ENCODE measurements at places on chromosomes 2 and 18.
A peak's percentile ranks its signal among the peaks of the same experiment; 100 is the strongest.

DNA sequence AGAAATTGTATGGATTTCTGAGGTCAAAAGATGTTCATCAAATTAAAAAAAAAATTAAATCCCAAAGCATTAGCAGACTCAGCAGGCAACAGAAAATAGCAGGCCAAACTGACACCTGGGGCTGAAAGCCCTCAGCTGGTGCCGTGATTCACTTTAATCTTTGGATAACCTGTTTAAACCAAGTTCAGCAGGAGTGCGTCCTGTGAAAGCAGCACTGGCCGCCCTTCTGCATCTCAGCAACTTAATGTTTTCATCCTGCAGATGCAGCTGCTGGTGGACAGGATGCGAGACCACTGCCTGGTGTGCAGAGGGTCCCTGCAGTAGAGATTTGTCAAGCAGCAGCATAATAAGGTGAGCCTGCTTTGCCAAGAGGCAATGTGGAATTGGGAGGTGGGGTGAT lies 41.2 kb downstream of the CCDC68 start:
- DNase-seq, result no peak

DNA sequence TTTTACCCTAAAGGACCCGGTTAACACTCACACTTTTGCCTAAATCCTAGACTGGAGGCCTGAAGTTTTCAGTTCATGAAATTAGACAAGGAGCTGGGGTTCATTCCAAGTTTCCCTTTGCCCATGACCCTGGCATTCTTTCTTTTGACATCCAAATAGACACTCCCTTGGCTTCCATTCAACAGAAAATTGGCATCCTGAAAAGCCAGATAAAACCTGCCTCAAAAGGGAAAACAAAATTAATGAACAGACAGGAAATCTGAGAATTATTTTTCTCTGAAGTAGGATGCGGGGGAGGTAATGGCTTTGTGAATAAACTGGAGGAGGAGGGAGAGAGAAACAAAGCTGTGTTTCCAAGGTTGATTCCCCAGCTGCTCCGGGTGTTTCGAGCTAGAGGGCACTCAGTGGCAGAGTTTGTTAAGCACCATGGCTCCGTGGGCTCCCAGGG lies 41.0 kb downstream of the SPP2 start:
- no peak for DNase-seq

GRCh38 chr2:240461471-240462072 lies 26.1 kb downstream of the GPC1 start:
- DNase-seq, result no peak

- no peak for DNase-seq
These were observed 286.6 kb downstream of the DPP10 start for GRCh38 chr2:114729026-114729425.

DNA sequence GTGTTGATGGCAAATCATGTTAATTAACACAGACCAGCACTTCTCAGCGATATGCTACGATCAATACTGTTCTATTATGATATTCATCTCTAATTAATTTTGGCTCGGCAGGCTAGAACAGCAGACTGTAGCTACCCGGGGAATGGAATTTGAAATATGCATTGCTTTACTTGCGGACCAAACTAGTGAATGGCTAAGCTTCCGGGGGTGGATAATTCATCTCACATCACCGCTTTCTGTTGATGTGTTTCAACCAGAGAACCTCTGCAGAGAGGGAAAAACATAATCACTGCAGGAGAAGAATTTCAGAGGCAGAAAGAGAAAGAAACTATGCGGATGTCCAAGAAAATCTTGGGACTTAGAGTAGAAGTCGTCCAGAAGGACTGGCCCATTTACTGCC lies 490.9 kb downstream of the STK39 start:
- DNase-seq, result no peak

- no peak for DNase-seq
These were observed 98.0 kb upstream of the CXCR4 start for GRCh38 chr2:136215908-136216472.

GRCh38 chr2:43333656-43334144 lies 107.3 kb upstream of the ZFP36L2 start:
- DNase-seq, result no peak

DNA sequence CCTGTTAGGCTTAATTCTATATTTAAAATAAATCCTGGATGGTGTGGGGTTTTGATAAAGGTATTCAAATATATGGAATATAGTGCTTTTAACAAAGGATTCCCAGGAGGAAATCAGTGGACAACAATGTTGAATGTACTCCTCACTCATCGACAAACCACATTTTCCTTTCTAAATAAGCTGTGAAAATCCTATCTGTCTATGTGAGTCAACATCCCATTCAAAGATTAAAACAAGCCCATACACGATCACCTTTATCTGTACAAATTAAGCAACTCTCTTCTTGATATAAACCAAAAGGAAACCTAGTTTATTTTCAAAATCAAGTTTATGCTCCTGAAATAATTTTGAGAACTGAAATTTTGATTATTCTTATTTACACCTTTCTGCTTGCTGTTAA lies 153.4 kb downstream of the ERBB4 start:
- no peak for DNase-seq

DNA sequence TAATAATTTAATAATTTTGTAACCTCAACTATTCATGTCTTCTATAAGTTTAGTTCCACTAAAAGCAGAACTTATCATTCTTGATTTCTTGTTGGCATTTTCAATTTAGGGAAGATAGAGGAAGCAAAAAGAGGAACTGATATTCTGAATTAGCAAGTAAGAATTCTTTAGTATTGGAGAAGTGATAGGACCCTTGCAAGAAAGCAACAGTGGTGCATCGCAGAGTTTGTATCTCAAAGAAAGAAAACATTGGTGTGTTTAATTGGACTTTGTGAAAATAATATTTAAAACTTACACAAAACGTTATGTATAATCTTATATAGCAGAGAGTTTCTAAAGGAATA lies 36.5 kb upstream of the TNFRSF11A start:
- DNase-seq, result no peak

GRCh38 chr2:230944757-230945372 lies 19.8 kb upstream of the GPR55 start:
- no peak for DNase-seq

DNA sequence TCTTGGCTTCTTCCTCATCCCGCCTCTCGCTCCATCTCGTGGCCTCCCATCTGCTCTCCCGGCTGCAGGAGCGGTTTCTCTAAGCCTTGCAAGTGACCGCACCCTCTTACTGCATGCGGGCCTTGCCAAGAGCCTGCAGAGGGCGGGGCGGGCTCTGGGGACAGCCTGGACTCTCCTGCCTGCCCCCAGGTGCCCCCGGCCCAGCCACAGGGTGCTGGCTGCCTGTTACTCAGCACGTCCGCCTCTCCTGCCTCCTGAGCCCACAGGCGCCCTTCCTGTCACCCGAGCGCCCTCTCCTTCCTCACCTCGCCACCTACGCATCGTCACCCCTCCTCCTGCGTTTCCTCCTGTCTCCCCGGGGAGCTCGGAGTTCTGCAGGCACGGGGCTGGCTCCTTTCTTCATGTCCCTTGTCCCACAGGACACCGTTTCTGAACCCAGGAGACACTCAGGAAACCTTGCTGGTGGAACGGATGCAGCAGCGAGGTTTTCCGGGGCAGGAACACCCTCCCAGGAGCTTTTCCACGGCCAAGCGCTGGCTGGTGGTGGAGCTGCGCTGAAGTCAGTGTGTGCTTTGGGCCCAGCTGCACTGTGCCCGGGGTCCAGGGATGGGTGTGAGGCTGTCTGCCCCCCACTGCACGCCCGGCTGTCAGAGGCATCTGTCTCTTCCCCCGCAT lies 28.5 kb downstream of the HPCAL1 start:
- no peak for DNase-seq

- no peak for DNase-seq
These were observed 988.2 kb downstream of the SUCLG1 start for GRCh38 chr2:83470928-83471327.

DNA sequence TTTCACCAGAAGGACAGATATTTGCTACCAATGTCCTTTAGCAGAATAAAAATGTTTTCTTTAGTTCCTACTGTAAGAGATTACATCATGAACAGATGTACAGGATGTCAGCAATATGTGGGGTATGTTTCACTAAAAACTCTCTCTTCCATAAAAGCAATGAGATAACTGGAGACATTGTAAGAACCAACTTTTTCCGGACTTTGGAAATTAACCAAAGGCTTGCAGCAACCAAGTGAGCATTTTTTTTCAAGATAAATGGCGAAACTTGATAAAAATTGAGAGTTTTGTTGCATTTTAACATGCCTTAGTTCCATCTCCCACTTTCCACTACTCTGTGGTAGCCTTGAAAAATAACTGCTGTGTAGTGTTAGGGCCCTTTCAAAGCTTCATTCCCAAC lies 429.8 kb upstream of the CDH2 start:
- no peak for DNase-seq

DNA sequence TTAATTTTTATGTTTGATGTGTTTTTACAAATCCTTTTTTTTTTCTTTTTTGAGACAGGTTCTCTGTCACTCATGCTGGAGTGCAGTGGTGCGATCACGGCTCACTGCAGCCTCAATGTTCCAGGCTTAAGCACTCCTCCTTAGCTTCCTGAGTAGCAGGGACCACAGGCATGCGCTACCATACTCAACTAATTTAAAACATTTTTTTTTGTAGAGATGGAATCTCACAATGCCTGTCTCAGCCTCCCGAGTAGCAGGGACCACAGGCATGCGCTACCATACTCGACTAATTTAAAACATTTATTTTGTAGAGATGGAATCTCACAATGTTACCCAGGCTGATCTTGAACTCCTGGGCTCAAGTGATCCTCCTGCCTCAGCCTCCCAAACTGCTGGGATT lies 3.2 kb downstream of the NOTO start:
- no peak for DNase-seq

DNA sequence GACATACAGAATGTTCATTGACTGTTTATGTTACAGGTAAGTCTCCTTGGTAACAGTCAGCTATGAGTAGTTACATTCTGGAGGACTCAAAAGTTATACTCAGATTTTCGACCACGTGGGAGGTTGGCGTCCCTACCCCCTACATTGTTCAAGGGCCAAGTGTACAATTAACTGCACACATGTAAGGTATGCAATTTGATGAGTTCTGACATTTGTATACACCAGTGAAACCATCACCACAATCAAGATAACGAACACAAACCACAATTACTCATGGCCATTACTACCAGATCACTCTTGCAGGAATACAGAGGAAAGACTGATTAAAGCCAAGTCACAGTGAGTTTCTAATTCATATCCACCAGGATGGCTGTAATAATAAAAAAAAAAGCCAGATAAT lies 39.6 kb upstream of the LDLRAD4 start:
- DNase-seq, result peak; percentile 45

DNA sequence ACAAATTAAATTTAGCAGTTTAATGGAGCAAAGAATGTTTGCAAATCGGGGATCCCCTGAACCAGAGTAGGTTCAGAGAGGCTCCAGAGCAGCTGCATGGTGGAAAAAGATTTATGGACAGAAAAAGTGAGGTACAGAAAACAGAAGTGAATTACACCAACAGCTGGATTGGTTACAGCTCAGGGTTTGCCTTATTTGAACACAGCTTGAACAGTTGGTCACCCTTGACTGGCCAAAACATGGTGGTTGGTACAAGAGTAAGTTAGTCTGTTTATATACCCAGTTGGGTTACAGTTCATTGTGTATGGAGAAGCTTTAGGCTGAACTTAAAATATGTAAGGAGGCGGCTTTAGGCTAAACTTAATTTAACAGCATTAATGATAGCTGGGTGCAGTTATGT lies 5.4 kb upstream of the CDCA7 start:
- no peak for DNase-seq

DNA sequence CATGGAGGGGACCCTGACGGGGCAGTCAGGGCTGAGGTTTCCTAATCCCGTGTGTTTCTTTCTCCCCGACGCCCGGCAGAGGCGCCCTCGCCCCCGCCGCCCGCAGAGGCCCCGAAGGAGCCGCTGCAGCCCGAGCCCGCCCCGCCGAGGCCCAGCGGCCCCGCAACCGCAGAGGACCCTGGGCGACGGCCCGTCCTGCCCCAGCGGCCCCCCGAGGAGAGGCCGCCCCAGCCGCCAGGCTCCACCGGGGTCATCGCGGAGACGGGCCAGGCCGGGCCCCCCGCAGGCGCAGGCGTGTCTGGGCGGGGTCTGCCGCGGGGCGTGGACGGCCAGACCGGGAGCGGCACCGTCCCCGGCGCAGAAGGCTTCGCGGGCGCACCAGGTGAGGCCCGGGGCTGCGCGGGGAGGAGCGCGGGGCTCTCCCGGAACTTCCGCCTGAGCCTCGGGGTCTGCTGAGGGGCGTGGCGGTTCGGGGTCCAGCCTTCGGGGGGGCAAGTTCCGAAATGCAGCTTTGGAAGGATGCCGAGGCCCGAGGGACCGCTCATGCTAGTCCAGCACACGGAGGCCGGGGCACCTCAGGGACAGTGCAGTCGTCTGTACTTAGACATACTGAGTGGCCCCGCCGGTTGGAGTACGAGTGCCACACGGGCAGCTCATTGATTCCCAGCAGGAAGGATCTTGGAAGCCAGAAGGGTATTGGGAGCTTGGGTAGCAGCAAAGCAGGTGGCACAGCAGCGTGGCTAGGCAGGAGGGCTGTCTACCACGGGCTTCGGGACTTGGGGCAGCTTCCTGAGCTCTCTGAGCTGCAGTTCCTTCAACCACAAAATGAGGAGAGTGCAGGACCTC lies 60.1 kb downstream of the EMILIN2 start:
- DNase-seq, result peak; percentile 45

DNA sequence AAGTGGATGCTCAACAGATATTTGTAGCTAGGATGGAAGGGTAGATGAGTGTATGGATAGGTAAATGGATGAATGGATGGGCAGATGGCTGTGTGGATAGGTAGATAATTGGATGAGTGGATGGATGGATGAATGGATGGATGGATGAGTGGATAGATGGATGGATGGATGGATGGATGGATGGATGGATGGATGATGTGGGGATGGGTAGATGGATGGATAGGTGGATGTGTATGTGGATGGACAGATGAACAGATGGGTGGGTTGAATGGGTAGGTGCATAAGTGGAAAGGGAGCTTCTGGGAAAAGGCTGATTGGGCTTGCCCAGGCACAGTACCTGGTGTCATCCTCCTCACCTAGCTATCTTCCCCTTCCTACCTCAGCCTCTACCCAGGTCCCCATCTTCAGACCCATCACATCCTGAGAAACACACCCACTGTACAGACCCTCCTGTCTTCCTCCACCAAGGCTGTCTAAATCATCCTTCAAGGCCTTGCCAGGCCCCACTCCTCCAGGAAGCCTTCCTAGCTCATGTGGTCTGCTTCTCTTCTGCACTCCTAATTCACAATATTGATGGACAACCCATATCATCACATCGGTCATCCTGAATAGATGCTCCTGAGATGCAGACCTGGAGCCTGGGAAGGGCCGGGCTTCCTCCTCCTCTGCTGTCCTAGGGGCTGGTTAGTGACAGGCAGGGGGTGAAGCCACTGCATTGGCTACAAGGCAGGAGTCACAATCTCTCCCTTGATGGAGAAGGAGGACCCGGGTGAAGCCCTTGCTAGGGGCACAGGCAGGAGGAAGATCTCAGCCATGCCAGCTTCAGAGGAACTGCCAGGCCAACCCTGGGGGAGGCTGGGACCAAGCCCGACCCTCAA lies 49.4 kb downstream of the SMAD7 start:
- no peak for DNase-seq

- DNase-seq, result peak; percentile 56
These were observed 45.5 kb downstream of the RAB12 start for GRCh38 chr18:8654503-8655451.

GRCh38 chr2:110702514-110703380 lies 24.9 kb upstream of the BUB1 start:
- no peak for DNase-seq

GRCh38 chr2:9406529-9407362 lies 16.6 kb downstream of the ITGB1BP1 start:
- no peak for DNase-seq

- no peak for DNase-seq
These were observed 70.2 kb downstream of the AGAP1 start for GRCh38 chr2:235564066-235564465.
